CD4-positive, alpha-beta T cell treated with Interleukin-15 for 4 hours (primary cell): ENCODE measurements at places on chromosomes 7 and 10.

DNA sequence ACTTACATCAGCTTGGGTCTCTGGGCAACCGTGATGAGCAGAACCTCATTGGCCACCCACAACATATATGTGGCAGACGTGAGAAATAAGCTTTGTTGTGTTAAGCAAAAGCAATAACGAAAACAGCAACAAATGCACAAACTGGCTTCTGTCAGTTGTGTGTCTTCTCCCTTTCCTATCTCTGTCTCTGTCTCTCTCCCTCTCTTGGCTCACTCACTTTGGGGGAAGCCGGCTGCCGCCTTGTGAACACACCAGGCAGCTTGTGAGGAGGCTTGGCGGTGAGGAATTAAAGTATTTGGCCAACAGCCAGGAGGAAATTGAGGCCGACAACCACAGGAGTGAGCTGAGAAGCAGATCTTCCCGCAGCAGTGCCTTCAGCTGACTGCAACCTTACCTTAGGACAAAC is 21.9 kb upstream of the CDCA7L start:
- peak; percentile 34 for DNase-seq

GRCh38 chr7:28768577-28769147 is 189.5 kb downstream of the TRIL start:
- no peak for DNase-seq

DNA sequence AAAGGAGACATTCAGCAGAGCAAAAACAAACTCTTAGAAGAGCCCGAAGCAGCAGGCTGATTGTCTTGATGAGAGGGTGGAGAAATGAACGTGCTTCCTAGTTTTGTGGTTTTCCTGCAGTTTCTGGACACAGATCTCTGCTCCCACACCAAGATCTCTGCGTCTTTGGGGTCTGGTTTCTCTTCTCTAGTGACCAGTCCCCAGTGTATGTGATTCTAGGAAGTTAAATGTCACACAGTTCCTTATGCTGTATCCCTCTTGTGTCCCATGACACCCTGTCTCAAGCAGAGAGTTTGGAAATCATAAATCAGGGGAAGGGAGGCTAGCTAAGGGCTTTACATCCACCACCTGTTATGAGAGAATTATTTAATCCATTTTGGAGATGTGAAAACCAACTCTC is 55.4 kb upstream of the KLF14 start:
- DNase-seq = no peak

GRCh38 chr7:151695951-151696541 is 176.4 kb upstream of the RHEB start:
- DNase-seq = no peak

GRCh38 chr7:139750459-139751095 is 27.2 kb downstream of the HIPK2 start:
- DNase-seq = no peak

- no peak for DNase-seq
Measured at GRCh38 chr7:81285142-81285871, 366.5 kb upstream of the SEMA3C start.

GRCh38 chr10:86962981-86963310 is 4.5 kb downstream of the SNCG start:
- DNase-seq = no peak

GRCh38 chr10:1233031-1233430 is 176.8 kb downstream of the WDR37 start:
- no peak for DNase-seq

DNA sequence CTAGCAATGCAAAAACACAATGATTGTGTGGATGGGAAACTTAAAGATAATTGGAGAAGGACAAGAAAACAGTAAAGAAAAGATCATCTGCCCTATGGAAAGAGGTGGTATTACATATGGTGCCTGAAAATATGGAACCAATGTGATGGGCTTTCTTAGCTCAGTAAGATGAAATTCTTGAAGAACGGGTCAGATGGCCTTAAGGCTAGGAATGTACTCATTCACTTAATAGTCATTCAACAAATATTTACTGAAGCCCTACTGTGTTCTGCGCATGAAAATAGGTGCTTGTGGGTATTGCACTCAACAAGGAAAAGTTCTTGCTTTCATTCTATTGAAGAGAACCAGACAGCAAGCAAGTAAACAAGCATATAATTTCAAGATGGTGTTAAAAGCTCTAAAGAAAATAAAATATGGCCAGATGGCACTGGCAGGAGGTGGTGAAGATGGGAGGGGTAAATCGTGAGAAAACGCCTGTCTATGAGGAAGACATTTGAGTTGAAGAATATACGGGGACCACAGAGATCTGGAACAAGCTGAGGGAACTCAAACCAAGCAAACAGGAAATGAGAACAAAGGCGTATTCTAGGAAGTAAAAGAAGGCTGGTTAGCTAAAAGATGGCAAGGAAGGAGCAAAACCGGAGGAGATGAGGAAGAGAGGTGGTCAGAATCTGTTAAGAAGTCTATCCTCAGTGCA is 179.7 kb downstream of the ANK3 start:
- DNase-seq = no peak

DNA sequence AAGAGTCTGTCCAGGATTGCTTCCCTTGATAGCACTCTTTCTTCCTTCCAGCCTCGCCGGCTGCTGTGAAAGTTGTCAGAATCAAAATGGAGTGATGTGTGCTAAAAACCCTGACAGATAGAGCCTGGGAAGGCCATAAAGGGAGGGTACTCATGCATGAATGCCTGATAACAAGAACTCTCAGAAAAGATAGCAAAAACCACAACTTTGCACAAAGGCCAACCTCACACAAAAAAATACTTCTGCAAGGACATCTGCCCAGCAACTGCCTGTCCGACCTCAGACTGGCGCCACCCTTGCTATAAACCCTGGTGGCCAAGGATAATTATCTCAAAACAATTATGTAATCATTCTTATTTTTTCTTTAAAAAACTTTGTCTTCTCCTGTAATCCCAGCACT is 133.2 kb upstream of the SVIL start:
- no peak for DNase-seq

GRCh38 chr7:101733713-101734475 is 83.5 kb upstream of the CUX1 start:
- no peak for DNase-seq

DNA sequence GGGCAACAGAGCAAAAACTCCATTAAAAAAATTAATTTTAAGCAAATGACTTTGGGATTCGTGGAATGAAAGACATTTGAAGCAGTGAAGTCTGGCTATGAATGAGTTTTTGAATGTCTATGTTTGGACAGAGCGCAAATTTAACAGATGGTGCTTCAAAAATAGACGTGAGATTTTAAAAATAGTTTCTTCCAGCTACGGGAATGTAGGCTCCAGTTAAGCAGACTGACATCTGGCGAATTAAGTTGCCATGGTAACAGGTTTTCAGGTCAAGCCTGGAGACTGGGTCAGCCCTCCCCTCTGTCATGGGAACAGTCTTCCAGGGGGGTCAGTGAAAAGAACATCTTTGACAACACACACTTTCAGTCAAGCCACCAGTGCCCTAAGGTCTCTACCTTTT is 62.0 kb downstream of the MYOF start:
- DNase-seq = no peak

- DNase-seq = no peak
Measured at GRCh38 chr7:73824986-73825385, 5.8 kb upstream of the CLDN4 start.

- DNase-seq = no peak
Measured at GRCh38 chr7:33873518-33873917, 31.8 kb upstream of the BMPER start.

DNA sequence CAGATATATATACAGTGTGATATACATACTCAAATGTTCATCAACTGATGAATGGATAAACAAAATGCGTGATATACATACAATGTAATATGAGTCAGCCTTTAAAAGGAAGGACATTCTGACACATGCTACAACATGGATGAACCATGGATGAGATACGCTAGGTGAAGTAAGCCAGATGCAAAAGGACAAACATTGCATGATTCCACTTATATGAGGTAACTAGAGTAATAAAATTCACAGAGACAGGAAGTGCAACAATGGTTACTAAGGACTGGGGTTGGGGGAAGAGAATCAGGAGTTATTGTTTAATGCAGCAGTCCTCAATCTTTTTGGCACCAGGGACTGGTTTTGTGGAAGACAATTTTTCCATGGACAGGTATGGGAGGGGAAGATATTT is 47.3 kb upstream of the PIK3AP1 start:
- no peak for DNase-seq

DNA sequence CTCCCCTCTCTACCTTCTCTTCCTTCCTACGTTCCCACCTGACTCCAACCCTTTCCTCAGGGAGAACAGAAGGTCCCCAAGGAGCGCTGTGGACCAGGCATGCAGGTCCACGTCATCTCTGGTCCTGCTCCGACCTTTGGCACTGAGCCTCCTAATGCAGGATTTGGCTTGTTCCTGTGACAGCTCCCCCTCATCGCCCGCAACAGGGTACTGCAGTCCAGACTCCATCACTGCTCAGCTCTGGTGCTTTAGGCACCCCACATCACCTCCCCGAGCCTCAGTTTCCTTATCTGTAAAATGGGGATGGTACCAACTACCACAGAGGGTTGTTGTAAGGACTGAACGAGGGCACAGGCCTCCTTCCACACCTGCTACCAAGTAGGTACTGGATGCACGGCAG is 54.6 kb downstream of the FHIP2A start:
- no peak for DNase-seq

GRCh38 chr10:65620404-65621048 is 1305.3 kb upstream of the LRRTM3 start:
- DNase-seq = no peak

DNA sequence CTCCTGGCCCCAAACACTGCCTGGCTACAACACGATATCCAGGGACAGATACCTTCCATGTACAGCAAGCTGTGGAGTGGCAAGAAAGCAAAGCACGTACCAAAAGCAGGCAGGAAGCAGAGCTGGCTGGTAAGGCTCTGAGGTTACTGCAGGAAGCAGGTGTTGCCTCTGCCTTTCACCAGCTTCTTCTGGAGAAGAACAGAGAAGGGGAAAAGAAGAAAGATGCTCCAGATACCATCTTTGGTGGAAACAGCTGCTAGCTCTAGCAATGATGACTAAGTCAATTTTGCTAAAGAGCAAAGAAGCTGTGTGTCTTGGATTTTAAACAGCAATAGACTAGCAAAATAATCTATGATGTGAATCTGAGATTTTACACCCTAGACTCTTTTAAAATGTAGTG is 34.9 kb upstream of the PRSS1 start:
- DNase-seq = peak; percentile 49

GRCh38 chr10:124649214-124649613 is 95.0 kb downstream of the FAM53B start:
- DNase-seq = no peak

- DNase-seq = no peak
Measured at GRCh38 chr10:110765513-110766319, 106.0 kb upstream of the PDCD4 start.

- DNase-seq = no peak
Measured at GRCh38 chr10:89916468-89917215, 215.3 kb downstream of the KIF20B start.

- DNase-seq = no peak
Measured at GRCh38 chr10:7550013-7550412, 116.8 kb downstream of the ITIH5 start.

DNA sequence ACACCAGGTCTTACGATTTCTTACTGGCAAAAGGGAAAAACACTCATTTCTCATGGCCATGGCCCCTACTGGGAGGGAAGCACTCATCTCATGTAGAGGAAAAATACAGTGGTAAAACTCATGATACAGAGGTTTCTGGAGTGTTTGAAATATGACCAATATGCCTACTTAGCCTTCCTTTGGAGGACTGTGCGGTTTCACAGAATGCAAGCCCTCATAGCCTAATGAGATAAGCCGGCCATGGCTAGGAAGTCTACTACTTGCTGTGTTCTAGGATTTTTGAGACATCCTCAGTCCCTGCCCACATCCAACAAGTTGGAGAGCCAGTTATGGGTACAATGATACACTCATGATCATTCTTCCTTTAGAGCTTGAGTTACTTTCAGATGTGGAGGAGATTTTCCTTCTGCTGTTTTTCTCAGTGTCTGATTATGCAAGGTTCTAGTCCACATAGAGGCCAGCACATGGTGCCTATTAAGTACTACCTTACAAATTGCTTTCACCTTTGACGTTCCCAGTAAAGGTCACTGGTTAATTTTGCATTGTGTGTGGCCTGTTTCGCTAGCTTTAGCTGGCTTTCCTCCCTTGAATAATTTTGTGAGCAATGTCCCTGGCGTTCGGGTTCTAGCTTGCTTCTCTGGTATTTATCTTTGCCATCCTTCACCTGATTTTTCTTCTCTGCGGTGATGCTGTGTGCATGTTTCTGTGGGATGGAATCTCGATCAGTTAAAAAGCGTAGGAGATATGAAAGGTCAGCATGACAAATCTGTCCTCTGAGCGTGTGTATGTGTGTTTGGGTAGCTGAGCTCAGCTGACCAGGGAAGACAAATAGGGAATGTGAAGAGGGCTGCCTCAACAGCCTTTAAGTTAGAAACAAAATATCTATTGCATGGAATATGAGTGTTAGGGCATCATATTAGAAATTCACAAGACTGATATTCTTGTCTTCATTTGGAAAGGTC is 295.4 kb downstream of the LRMDA start:
- DNase-seq = no peak

- no peak for DNase-seq
Measured at GRCh38 chr7:95441042-95441823, 6.4 kb upstream of the PON2 start.

GRCh38 chr10:44862006-44862751 is 49.0 kb upstream of the TMEM72 start:
- no peak for DNase-seq

DNA sequence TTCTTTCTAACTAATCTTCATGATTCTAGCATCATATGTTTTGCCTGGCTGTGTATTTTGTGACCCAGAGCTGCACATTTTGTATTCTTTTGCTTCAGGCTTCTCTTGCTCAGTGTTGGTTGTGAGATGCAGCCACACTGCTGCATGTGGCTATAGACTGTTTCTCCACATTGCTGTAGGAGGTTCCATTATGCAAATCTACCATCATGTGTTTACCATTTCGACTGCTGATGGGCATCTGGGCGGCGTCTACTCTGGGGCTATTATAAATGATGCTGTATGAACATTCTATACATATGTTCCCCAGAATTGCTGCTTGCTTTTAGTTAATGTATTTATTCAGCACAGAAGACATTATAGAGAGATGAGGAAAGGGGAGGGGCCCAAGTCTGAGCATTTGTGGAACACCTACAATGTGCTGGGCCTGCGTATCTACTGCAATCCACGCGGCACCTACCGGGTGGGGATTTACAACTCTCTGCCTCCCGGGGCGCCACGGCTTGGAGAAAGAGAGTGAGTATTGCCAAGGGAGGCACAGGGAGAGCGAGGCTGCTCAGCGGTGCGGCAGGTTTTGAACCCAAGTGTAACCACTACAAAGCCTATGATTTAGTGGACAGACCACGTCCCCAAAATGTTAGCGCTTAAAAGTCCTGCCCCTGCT is 172.5 kb downstream of the PRKAG2 start:
- no peak for DNase-seq

- no peak for DNase-seq
Measured at GRCh38 chr7:47877336-47877735, 70.9 kb downstream of the PKD1L1 start.

- no peak for DNase-seq
Measured at GRCh38 chr7:101486433-101487104, 123.9 kb downstream of the COL26A1 start.

- DNase-seq = no peak
Measured at GRCh38 chr10:35594115-35595079, 10.7 kb upstream of the GJD4 start.

GRCh38 chr7:25360451-25360850 is 132.2 kb upstream of the NPVF start:
- DNase-seq = no peak
